Osteoblast (primary cell): ENCODE measurements at places on chromosomes 2 and 18. TPM values are rescaled to one million over a fixed set of nuclear protein-coding genes. Genes with fewer than 3 reads are reported as not detected.

The CPLX4 gene
- total RNA-seq: not detected in 2 replicates

DNA sequence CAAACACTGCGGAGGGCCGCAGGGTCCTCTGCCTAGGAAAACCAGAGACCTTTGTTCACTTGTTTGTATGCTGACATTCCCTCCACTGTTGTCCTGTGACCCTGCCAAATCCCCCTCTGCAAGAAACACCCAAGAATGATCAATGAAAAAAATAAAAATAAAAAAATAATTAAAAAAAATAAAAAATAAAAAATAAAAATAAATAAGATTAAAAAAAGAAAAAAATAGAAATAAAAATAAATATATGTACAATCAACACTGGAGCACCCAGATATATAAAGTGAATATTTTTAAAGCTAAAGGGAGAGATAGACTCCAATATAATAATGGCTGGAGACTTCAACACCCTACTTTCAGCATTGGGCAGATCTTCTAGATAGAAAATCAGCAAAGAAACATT, 23.8 kb upstream of the EML6 start:
- DNase-seq: no peak

GRCh38 chr2:216001216-216002100, 11.9 kb downstream of the MREG start:
- DNase-seq: no peak

DNA sequence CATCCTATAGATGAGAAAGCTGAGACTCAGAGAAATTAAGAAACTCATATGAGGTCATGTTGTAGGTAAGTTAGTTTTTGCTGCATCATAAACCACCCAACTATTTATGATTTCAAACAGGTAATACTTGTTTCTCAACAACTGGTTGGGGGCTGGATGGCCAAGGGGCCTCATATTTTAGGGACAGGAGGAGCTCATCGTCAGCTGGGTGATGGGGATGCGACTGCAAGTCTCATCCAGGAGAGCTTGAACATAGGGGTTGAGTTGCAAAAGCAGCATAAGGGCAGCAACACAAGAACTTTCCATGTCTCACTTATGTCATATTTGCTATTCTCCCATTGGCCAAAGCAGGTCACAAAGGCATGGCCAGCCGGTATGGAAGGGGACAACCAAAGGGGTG, 3.6 kb upstream of the RNU2-63P start:
- no peak for DNase-seq

The ELOA2 gene
- not detected in 2 replicates for total RNA-seq

The MSTN gene
- under 0.01 TPM in 1 of 2 replicates, not detected in the other for total RNA-seq

GRCh38 chr2:55156326-55156725, 75.8 kb downstream of the CLHC1 start:
- DNase-seq: no peak

The GPR39 gene
- 3.6 and 4.4 TPM in 2 replicates for total RNA-seq

The G6PC2 gene
- total RNA-seq: not detected in 2 replicates

The KCTD1 gene
- 14.4 and 14.8 TPM in 2 replicates for total RNA-seq

GRCh38 chr2:166044853-166045483, 82.9 kb downstream of the SCN1A start:
- no peak for DNase-seq

The RAB31 gene
- total RNA-seq: 120 and 144 TPM in 2 replicates

- peak; percentile 84 for DNase-seq
These were observed 154.1 kb upstream of the HS6ST1 start for GRCh38 chr2:128472789-128473174.

DNA sequence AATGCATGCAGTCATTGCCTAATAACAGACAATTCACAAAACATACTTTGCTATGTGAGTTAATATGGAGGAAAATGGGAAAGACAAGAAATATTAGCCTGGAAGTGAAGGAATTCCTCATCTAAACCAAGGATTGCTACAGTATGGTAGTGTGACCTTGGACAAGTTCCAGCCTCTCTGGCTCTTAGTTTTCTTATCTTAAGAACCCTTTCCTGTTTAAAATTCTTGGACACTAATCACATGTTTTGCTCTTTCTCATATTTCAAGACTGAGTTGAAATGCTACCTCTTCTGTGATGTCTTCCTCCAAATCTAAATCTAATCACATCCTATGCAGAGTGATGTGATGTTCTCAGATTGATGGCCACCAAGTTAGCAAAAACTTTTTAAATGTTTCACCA, 20.8 kb upstream of the ADAM23 start:
- no peak for DNase-seq

DNA sequence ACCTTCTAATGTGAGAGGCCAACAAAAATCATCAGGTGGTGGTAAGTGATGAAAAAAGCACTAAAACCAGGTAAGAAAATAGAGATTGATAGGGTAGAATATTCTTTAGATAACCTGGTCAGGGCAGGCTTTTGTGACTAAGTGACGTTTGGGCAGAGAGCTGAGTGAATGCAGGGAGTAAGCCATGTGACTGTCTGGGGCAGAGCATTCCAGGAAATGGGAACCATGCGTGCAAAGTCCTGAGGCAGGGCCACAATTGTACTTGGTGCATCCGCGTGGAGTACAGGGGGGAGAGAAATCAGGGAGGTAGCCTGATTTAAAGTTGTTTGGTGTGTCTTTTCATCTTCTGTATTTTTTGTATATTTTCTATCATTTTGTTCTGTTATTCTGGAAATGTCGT, 102.5 kb downstream of the LYPD6B start:
- DNase-seq: no peak

DNA sequence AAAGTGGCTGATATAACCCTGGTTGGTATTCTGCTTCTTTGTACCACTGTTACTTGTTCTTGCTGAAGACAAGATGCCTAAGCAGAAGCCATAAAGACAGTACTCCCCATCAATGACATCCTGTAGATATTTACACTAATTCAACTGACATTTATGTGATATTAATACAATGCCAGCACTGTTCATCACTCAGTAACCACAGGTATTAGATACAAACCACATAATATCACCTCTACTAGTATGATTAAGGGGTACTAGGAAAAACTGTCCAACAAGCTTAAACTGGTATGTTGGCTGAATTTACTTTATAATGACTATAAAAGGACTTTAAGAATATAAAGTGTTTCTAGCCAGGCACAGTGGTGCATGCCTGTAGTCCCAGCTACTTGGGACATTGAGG, 65.8 kb downstream of the RTN4 start:
- no peak for DNase-seq

The LIPT1 gene
- 7.4 and 9.8 TPM in 2 replicates for total RNA-seq

GRCh38 chr2:109260886-109261700, 132.1 kb downstream of the SH3RF3 start:
- DNase-seq: no peak

The EFEMP1 gene
- 1,402 and 1,564 TPM in 2 replicates for total RNA-seq

DNA sequence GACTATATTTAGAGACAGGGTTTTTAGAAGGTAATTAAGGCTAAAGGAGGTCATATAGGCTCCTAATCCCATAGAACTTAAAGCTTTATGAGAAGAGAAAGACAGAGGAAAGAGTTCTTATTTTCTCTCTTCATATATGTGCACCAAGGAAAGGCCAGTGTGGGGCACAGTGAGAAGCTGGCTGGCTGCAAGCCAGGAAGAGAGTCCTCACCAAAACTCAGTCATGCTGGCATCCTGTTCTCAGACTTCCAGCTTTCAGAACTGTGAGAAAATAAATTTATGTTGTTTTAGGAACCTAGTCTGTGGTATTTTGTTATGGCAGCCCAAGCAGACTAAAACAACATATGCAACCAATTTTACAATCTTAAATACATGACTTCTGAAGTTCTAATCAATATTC, 31.5 kb upstream of the ATIC start:
- no peak for DNase-seq

The MC2R gene
- total RNA-seq: not detected in 2 replicates

- no peak for DNase-seq
These were observed 241.6 kb upstream of the VWC2L start for GRCh38 chr2:214169281-214169680.

- DNase-seq: peak; percentile 74
These were observed 127.8 kb downstream of the CERS6 start for GRCh38 chr2:168583710-168584521.

The SDC1 gene
- 7.6 and 11.8 TPM in 2 replicates for total RNA-seq

DNA sequence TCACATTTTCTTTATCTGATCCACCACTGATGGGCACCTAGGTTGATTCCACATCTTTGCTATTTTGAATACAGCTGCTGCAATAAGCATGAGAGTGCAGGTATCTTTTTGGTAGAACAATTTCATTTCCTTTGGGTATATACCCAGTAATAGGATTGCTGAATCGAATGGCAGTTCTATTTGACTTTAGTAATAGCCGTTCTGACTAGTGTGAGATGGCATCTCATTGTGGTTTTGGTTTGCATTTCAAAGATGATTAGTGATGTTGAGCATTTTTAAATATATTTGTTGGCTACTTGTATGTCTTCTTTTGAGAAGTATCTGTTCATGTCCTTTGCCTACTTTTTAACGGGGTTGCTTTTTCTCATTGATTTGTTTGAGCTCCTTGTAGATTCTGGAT, 72.3 kb downstream of the CCDC138 start:
- no peak for DNase-seq

The CYP27C1 gene
- total RNA-seq: 2.2 and 2.4 TPM in 2 replicates
